NCI-H226 (cell line): ENCODE measurements at places on chromosomes 16 and 17.
A peak's percentile ranks its signal among the peaks of the same experiment; 100 is the strongest.

GRCh38 chr16:4370570-4371356 is 885 bp upstream of the VASN start:
- DNase-seq: peak; percentile 94

- DNase-seq: no peak
Measured at GRCh38 chr16:19316846-19317245, 31.3 kb downstream of the CLEC19A start.

GRCh38 chr16:49382916-49383315 is 9.3 kb downstream of the C16orf78 start:
- no peak for DNase-seq

DNA sequence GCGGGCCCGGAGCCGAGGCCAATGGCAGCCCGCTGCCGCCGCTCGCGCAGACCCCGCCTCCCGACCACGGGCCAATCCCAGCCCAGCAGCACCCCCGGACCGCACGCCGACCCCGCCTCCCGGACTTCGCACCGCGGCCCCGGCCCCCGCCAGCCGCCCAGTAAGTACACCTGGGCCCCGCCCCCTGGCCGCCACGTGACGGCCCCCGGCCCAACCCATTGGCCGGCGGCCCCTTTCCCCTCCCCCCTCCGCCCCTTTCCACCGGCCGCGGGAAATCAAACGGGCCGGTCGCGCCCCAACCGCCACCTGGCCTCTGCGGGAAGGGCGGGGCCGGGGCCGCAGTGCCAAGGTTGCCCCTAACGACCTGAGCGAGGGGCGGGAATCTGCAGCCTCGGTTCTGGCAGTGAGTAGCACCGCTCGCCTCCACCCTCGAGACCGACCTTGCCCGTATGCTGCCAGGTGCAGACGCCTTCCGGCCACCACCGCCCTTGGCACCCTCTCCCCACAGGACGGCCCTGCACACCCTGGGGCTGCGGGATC is at the start of gene YBX2:
TSS of gene YBX2 (minus strand) at position 26 of the 540 bp plus-strand sequence. CDS start 139 bp downstream, outside the sequence.
- no peak for DNase-seq

DNA sequence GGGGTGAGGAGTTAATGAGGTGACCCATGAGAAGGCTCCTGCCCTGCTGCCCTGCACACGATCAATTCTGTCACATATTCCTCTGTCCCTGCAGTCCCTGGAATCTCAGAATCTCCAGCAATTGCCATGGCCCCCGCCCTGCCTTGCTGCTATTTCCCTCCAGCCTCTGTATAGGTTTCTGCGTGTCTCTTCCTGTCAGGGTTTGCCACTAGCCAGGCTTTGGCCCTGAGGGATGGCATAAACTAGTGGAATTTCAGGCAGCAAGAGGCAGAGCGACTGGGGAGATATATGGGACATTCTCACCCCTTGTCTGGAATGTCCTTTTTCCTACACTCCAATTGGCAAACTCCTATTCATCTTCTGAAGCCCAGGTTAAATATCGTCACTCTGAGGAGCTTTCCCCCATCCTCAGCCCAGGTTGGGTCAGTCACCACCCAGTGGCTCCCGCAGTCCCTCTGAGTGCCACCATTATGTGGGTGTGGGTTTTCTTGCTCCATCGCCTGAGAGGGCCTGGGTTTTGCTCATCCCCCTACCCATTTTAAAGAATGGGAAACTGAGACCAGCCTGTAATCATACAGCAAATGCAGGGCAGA is 15.5 kb upstream of the NATD1 start:
- no peak for DNase-seq

- DNase-seq: no peak
Measured at GRCh38 chr17:70563281-70563820, 394.0 kb downstream of the KCNJ2 start.

DNA sequence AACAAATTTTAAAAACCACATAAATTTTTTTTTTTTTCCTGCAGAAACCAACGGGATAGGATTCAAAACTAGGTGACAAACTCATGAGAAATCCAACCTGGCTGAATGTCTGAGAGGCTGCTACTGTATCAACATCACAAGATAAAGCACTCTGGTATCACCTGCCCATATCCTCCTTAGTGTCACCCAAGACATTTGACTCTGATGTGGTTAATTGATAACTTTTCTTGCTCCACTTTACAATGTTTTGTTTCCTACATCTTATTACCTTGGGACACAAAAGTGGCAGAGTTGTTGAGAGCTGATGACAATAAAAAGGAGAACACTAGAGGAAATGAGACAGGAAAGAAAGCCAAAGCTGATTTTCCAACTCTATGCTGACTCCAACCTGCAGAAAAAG is 4.0 kb upstream of the FBXL20 start:
- no peak for DNase-seq

GRCh38 chr16:49453983-49454382 is 80.4 kb downstream of the C16orf78 start:
- DNase-seq: no peak

- no peak for DNase-seq
Measured at GRCh38 chr17:45284176-45285140, 22.6 kb upstream of the SPATA32 start.

DNA sequence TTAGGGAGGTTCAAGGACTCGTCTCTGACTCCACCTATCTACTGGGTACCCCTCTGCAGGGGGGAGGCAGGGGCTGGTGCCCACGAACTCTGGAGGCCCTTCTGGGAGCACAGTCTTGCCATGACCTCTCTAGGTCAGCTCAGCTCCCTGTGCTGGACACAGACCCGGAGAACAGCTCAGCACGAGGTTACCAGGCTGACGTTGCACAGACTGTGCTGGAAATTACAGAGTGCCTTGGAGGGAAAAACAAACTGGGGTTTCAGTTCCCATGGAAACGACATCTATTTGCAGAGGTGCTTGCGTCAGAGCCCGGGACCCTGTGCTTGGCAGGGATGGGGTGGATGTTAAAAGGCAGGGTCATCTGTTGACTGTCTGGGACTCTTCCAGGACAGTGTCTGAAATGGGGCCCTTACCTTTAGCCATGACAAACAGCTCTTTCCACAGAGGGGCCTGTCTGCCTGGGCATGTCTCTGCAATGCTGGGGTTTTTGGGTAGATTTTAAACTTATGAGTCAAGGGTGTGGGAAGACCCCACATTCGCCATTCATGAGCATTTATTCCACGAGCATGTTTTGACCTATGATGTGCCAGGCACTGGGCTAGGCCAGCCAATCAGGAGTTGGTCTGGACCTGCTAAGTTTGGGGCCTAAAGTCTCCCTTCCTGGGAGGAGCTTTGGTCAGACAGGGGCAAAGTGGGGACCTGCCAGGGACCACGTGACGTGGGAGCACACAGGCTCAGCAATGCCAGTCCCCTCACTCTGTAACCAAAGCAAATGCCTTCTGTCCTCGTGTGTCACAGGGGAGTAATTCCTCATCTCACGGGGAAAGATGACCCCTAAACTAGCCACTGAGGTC is 22.5 kb downstream of the CCR7 start:
- peak; percentile 14 for DNase-seq

DNA sequence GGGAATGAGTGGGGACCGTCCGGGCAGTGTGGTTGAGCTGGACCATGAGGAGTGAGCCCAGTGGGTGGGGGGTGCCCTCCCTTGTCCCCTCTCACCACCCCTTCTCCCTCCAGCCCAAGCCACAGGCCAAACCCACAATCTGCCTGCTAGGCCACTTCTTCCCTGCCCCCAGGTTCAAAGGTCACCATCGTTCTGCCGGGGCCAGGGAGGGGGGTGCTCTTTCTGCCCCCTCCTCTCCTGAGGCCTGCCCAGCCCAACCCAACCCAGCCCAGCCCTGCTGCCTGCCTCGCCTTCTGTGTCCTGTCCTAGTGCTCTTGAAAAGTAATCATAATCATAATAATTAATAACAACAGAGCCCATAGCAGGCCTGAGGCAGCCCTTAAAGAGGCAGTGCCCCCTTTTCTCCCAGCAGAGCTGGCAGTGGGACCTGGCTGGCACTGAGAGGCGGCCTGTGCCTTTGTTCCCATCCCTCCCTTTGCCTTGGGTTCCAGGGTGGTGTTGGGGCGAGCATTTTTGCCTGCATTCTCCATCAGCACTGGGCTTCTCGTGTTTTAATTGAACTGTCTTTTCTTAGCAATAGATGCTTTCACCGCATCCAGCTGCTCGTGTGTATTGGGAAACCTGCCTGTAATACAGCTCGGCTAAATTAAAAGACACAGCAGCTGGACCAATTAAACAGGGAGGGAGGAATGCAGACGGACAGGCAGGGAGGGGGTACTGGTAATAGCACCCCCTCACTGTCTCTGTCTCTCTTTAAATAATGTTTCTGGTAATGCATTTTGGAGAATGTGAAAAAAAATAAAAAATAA is 46.8 kb downstream of the SREBF1 start:
- no peak for DNase-seq

- DNase-seq: peak; percentile 22
Measured at GRCh38 chr17:20187049-20187448, 177.9 kb downstream of the SPECC1 start.

DNA sequence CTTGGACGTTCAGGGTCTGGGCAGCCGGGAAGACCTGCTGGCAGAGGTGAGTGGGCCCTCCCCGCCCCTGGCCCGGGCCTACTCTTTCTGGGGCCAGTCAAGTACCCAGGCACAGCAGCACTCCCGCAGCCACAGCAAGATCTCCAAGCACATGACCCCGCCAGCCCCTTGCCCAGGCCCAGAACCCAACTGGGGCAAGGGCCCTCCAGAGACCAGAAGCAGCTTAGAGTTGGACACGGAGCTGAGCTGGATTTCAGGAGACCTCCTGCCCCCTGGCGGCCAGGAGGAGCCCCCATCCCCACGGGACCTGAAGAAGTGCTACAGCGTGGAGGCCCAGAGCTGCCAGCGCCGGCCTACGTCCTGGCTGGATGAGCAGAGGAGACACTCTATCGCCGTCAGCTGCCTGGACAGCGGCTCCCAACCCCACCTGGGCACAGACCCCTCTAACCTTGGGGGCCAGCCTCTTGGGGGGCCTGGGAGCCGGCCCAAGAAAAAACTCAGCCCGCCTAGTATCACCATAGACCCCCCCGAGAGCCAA is 8.6 kb upstream of the ABCC3 start:
- DNase-seq: peak; percentile 42

DNA sequence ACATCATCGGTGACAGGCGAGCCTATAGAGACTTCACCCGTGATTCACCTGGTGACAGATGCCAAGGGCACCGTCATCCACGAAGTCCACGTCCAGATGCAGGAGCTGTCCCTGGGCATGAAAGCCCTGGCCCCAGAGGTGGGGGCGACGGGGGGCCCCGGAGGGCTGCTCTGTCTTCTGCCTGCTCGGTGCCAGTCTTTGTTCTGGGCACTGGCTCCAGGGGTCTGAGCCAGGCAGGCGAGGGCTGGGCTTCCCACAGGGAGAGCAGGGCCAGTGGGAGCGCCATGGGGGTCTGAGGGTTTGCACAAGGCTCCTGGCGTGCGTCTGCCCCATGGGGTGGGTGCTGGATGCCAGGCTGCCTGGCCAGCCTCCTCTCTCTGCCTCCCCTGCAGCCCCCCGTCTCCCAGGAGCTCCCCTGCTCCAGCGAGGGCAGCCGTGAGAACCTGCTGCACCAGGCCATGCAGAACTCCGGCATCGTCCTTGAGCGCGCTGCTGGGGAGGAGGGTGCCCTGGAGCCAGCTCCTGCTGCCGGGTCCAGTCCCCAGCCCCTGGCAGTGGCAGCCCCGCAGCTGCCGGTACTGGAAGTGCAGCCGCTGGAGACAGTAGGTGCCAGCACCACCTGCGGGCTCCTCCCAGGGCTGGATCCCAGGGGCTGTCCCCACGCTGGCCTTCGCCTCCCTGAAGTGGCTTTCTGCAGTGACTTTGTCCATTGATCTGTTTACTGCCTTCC is 3.0 kb upstream of the DNASE1L2 start:
- DNase-seq: no peak

- DNase-seq: no peak
Measured at GRCh38 chr17:32356750-32357149, 6.8 kb downstream of the ZNF207 start.

DNA sequence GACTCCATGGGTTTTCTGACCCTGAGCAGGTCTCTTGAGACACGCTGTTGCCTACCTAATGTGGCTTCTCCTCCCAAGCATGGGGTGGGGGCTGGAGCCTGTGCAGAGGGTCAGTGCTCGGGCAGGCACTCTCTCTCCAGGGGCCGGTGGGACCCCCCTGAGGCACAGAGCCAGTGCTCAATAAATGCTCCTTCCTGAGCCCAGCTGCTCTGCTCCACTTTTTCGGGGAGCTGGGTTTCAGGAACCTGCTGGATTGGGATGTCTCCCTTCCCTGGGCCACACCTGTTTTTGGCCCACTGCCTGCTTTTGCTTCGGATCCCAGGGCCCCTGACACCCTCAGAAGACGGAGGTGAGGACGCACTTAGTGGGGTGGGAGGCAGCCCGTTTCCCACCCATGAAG is 1.3 kb upstream of the TRIM65 start:
- DNase-seq: no peak

- DNase-seq: peak; percentile 86
Measured at GRCh38 chr16:56964243-56965148, 2.7 kb downstream of the CETP start.

GRCh38 chr16:62751218-62751617 is 715.0 kb upstream of the CDH8 start:
- no peak for DNase-seq

- DNase-seq: no peak
Measured at GRCh38 chr17:54013072-54013471, 190.3 kb downstream of the KIF2B start.

GRCh38 chr16:80899809-80900592 is 95.6 kb upstream of the CDYL2 start:
- DNase-seq: peak; percentile 95

GRCh38 chr17:75909051-75909811 is 4.5 kb upstream of the MRPL38 start:
- DNase-seq: no peak

DNA sequence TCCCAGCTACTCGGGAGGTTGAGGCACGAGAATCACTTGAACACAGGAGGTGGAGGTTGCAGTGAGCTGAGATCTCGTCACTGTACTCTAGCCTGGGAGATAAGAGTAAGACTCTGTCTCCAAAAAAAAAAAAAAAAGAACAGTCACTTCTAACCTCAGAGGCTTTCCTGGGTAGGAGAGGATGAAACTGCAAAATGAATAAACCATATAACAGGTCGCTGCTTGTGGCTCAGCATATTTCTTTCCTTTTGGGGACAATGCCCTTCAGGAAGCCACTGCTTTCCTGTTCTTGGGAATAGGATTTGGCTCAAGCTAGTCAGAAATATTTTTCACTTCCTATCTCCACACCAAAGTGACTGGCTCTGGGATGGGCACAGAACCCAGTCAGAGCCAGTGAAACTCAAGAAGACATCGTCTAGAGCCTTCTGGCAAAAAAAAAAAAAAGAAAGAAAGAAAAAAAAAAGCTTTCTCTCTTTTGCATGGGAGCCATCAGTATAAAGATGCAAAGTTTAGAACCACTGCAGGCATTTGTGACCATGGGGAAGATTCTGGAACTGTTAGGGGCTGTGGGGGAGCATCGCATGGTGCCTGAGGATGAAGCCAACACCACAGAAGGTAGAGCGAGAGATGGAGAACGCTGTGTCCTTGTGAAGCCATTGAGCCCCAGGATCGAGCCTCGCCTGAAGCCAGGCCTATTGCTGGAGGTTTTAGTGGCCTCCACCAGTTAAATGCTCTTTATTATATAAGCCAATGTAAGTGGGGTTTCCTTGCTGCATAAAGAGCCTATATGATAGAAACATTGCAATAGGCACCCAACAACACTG is 71.8 kb upstream of the MRTFB start:
- no peak for DNase-seq
